LoVo (cell line): ENCODE measurements at places on chromosomes 12 and 14.

- DNase-seq, result no peak
Observed at GRCh38 chr12:127306604-127307215, 960.3 kb upstream of the TMEM132C start.

DNA sequence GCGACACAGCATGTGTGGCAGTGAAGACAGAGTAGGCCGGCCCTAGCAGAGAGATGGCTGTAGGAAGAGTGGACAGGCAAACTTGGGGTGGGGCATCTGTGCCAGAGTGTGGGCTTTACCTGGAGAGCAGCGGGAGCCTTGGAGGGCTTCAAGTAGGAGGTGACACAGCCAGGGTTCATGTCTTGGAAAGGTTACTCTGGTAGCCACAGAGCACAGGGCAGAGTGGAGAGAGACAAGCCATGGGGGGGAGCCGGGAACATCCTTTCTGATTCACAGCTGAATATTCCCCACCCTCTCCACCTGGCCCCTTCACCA, 53.5 kb upstream of the DIO3 start:
- DNase-seq, result no peak

DNA sequence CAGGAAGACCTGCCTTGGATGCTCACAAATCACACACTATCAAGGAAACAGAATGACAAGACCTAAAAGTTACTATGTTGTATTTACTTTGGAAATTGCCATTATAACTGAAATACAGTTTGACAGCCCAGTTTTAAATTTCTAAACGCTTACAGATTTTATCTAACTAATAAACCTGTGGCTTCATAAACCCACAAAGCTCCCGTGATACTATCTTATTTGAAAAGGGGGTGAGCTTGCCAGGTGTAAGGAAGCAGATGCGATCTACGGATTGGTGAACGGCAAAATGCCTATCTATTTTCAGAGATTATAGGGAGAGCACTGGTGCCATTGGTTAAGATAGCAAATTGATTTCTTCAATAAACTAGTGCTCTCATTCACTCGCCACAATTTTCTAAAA, 485.5 kb downstream of the BCAT1 start:
- no peak for DNase-seq

DNA sequence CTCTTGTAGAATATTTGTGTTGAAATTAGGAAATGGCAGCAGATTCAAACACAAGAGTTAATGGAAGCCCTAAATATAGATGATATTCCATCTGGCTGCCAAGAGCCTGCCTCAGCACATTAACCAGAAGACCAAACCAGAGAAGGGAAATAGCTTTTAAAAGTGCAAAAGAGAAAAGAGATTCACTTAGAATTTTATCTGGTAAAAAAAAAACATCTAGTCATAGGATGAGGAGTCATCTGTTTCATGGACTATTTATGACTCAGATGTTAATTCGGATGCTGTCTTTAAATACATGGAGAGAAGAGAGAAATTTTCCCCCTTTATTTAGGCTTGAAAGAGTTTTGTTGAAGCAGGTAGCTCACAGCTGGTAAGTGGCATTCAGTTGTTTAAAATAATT, 201.6 kb upstream of the NUDT4 start:
- no peak for DNase-seq

- DNase-seq, result peak; percentile 35
Observed at GRCh38 chr12:88298761-88299242, 156.7 kb downstream of the TMTC3 start.

- DNase-seq, result no peak
Observed at GRCh38 chr12:13595536-13596443, 385.6 kb downstream of the GRIN2B start.

GRCh38 chr14:71430678-71431376, 501.4 kb upstream of the RGS6 start:
- DNase-seq, result no peak

- peak; percentile 90 for DNase-seq
Observed at GRCh38 chr12:124683152-124684124, 116.0 kb upstream of the NCOR2 start.

DNA sequence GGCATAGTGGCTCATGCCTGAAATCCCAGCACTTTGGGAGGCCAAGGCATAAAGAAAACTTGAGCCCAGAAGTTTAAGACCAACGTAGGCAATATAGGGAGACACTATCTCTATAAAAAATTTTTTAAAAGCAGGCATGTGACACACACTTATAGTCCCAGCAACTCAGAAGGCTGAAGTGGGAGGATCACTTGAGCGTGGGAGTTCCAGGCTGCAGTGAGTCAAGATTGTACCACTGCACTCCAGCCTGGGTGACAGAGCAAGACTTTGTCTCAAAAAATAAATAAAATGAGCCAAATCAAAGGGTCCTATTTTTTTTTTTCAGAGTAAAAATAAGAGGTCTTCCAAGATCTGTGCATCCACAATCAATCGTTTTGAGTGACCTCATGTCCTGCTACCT, 237.6 kb downstream of the SLC16A7 start:
- DNase-seq, result no peak

DNA sequence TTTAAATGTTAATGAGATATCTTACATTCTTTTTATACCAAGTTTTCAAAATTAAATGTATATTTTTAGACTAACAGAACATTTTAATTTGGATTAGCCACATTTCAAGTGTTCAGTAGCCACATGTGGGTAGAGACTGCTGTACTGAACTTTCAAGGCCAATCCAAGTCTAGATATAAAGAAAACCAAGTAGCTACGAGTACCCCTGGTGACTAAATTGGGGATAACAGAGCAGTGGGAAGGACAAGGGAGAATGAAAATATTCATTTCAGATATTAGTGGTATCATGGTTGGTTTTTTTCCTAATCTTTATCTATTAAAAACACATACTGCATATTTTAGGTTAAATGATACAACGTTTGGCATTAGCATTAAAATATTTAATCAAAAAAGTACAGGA, 69.4 kb upstream of the RHOJ start:
- no peak for DNase-seq

DNA sequence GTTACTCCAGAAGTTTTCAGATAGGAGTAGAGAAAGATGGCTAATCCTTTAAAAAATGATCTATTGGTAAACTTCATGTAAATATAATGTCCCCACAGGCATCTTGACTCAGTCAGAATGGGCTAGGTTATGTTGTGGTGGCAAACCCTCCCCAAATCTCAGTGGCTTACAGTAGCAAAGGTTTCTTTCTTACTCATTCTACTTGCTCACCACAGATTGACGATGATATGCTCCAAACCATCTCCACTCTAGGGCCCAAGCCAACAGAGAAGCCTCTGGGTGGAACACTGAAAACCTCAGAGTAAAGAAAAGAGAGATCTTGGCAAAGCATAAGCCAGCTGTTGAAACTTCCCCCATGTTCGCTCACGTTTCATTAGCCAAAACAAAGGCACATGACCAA, 146.4 kb downstream of the EMP1 start:
- no peak for DNase-seq

- DNase-seq, result peak; percentile 92
Observed at GRCh38 chr12:57127101-57127725, 1.1 kb upstream of the LRP1 start.

DNA sequence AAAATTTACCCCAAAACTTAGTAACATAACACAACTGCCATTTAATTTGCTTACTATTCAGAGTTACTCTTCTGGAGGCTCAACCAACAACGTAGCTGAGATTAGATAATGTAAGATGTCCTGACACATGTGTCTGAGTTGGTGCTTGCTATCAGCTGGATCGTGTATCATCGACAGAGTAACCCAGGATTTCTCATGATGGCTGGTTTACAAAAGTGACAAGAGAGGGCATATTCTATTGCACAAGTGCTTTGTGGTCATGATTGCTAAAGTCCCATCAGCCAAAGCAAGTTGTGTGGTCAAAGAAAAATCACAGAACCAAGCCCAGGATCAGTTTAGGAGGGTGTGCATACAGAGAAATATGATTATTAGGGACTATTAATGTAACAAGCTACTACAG, 73.4 kb downstream of the CAPZA3 start:
- DNase-seq, result no peak

GRCh38 chr12:4580281-4580688, 18.3 kb downstream of the DYRK4 start:
- DNase-seq, result no peak

- DNase-seq, result no peak
Observed at GRCh38 chr14:76564471-76565422, 188.8 kb downstream of the ESRRB start.

GRCh38 chr12:57632073-57632957, 686 bp downstream of the B4GALNT1 start:
- no peak for DNase-seq

DNA sequence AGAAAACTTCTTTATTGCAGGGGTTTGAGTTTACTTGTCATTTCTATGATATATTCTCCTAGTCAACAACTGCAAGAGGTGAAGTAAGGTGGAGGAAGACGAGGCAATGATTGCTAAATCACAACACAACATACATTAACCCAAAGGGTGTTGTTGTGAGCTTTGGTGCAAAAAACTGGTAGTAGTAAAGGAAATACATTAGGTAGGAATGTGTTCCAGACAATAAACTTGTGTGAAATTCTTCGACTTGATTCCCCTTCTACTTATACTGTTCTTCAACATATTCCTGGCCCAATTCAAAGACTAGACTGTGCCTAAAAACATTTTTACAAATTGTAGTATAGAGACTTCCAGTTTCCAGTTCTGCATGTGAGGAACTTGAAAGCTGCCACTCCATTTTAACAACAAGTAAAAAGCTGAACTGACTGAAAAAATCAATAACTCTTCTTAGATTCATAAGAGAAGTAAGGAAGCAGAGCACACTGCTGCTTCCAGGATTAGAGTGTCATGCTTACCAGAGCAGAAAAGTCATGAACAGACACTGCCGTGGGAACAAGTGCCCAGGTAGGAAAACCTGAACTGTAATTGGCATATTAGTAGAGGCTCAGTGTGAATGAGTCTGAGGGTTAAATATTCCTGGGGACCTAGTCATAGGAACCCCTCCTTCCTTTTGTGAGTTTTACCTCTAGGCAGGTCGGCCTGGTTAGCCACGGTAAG, 22.2 kb downstream of the COX8C start:
- DNase-seq, result no peak

DNA sequence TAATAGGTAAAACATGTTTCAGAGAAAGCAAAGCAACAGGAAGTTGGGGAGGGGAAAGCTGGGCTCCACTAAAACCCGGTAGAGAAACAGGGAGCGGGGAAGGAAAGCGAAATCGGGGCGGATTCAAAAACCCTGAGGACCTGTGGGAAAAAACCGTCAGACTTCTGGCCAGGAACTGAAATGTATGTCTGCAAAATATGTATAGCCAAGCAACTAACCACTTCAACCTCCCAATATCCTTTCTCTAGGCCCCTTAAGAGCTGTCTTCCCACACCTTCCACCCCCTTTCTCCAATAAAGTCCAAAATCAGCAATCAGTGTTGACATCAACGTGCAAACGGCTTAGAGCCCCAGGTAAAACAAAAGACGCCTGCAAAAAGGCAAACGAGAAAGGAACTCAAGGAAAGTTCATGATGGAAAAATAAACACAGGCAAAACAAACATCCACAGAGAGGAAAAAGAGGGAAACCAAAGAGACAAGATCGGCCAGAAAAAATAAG, 32.8 kb downstream of the SIX1 start:
- DNase-seq, result no peak

DNA sequence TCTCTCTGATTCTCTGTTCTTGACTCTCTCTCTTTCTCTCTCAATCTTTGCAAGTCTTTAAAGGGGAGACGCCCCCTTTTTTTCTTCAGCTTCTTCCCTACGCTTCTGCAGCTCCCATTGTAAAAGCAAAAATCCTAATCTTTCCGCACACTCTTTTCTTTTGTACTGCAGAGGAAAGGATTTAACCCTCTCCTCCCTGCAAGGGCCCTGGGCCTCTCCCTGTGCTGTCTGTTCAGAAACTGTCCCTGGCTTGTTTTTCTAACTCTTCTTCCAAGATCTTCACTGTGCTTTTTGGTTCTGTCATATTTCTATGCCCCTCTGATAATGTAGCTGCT, 10.9 kb upstream of the SALL2 start:
- no peak for DNase-seq

GRCh38 chr14:106606936-106607335, 1080.6 kb downstream of the TMEM121 start:
- DNase-seq, result no peak

DNA sequence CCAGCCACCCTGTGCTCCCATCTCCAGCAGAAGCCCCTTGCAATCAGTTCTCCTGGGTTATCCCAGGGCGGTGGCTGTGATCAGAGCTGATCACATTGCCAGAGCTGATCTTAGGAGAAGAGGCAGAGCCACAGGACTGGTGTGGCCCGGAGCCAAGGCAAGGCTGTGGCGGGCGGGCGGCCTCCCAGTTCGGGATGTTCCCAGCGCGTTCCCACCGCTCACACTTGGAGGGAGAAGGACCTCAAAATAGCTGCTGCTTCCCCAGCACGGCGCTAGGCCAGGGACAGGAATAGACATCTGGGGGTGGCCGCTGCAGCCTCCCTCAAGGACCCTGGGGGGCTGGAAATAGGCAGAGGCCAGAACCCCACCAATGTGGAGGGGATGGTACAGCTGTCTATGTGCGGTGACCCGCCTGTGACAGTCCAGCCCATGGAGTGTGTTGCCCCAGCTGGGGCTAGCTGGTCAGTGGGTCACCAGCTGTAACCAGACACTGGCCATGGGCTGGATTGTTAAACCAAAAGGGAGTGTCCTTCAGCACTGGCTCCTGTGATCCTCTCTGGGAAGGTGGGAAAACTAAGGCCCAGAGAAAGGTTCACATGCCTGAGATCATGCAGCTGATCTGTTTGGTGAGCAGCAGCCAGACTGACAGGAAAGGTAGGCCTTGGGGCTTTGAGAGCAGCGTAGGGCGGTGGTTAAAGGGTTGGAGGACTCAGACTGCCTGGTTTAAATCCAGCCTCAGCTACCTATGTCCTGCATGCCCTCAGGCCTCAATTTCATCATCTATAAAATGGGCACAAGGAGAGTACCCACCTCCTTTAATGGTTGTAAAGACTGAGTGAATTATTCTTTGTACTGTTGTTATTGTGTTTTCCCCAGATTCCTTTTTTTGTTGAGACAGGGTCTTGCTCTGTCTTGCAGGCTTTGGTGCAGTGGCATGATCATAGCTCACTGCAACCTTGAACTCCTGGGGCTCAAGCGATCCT, 8.0 kb upstream of the POP5 start:
- DNase-seq, result no peak

GRCh38 chr12:18446061-18446644, 184.8 kb downstream of the PIK3C2G start:
- no peak for DNase-seq

DNA sequence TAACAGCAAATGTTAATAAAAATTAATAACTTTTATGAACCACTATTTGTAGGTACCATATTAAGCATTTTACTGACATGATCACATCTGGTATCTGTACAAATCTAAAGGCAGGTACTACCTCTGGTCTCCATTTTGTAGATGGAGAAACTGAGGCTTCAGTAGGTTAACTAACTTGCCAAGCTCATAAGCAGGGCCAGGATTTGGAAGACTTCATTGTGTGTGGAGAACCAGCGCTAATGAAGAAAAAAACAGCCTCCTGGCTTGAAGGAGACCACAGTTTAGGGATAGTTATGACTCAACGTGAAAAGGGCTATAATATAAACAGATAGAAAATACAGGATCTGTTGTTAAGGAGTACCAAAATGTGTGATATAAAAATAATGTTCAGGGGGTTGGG, 1.0 kb downstream of the NUP37 start:
- DNase-seq, result no peak
